HepG2 (cell line): ENCODE measurements at places on chromosomes 12 and 14. TPM values are rescaled to one million over a fixed set of nuclear protein-coding genes. Genes with fewer than 3 reads are reported as not detected.
A peak's percentile ranks its signal among the peaks of the same experiment; 100 is the strongest.

RD3L gene
- not detected in 2 replicates for total RNA-seq

TAPBPL gene
- total RNA-seq, result 3.2 and 10.0 TPM in 2 replicates

PPFIBP1 gene
- total RNA-seq, result 21.8 and 32.0 TPM in 2 replicates

LMBR1L gene
- total RNA-seq, result 7.3 and 12.2 TPM in 2 replicates

- DNase-seq, result no peak
Observed at GRCh38 chr14:84167026-84167425, 1362.9 kb upstream of the FLRT2 start.

- no peak for DNase-seq
Observed at GRCh38 chr14:72714094-72714493, 179.8 kb downstream of the DPF3 start.

GRCh38 chr14:61132894-61133293, 148.2 kb downstream of the TMEM30B start:
- DNase-seq, result no peak

DNA sequence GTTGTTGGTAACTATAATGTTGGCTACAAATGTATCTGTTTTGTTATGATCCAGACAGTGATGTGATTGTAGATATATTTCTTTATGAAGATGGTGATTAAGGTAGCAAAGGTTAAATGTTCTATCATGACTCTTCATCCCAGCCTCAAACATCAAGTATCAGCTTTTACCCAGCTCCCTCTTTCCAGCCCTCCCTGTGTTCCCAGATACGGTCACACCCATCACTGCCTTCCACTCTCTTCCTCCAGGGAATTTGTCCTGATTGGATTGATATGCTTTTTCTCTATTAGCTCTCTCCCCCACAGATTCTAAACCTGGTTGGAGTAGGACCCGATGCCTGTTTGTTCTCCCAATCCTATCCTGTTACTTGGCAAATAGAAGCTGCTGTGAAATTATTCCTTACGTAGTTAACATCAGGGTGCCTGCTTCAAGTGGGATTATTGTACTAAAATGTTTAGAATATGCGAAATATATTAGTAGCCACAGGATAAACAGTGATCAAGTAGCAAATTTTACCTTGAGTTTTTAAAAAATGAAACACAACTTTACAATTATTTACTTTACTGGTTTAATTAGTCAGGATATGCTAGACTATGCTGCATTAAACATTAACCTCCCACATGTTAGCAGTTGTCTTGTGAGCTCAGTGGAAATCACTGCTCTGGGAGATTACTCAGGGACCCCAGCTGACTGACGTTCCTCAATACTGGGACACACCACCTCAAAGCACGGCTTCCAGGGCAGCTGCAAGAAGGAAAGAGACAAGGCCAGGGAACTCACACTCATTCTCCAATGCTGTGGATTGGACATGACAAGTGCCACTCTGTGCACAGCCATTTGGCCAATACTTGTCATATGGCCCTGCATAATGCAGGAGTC, 165.3 kb downstream of the ALX1 start:
- DNase-seq, result no peak

GRCh38 chr12:116710370-116711150, 27.3 kb downstream of the SPRING1 start:
- no peak for DNase-seq

- no peak for DNase-seq
Observed at GRCh38 chr12:121534495-121535148, 46.2 kb downstream of the KDM2B start.

- DNase-seq, result no peak
Observed at GRCh38 chr12:62252576-62252975, 7.6 kb upstream of the USP15 start.

GRCh38 chr12:132560614-132561426, 49.6 kb downstream of the LRCOL1 start:
- peak; percentile 62 for DNase-seq

DNA sequence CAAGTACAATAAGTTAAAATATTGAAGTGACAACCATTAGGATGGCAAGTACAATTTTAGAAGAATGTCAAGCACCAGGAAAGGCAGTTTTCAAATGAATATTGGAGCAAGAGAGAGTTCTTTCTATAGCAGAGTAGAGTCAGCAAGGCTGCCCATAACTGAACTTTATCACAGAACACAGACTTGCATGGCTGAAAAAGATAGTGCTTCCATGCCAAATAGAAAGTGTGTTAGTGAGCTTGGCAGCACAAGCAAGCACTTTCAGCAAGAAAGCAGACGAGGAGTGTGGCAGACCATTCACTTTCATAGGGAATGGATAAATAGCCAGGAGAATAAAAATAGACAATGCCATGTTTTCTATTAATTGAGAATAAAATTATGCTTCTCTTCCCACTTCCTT, 647.0 kb upstream of the MGAT4C start:
- DNase-seq, result no peak
